Adipocyte (in vitro differentiated cells): ENCODE measurements at places on chromosomes 11 and 22.

DNA sequence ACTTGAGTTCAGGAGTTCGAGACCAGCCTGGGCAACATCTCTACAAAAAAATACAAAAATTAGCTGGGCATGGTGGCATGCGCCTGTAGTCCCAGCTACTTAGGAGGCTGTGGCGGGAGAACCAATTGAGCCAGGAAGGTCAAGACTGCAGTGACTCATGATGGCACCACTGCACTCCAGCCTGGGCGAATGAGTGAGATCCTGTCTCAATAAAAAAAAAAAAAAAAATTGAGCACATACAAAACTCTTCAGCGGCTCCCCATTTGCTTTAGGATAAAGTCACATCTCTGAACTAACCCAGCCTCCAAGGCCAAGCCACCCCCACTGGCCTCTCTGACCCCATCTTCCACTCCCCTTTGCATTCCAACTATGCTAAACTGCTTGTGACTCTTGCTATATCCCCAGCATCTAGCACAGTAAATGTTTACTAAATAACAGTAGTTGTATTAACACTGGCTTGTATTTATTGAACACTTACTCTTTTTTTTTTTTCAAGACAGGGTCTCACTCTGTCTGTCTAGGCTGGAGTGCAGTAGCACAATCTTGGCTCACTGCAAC, 28.9 kb downstream of the CREB3L1 start:
- no peak for DNase-seq

DNA sequence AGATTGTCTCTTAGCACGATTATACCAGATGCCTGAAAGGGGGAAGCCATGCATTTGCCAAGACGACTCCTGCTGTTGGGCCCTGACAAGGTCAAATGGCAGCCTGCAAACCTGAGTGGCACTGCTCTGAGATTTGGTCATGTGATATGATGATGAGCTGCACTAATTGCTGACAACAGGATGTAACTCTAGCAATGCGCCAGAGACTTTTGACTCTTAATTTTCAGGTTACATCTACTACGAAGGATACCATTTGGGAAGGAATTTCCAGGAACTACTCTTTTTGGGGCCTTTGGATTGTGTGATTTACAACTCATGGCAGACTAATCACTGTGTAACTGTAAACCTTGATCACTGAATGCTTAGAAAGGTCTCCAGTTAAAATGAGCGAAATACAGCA, 13.1 kb downstream of the TREH start:
- DNase-seq, result no peak

GRCh38 chr22:35426801-35427140, 26.8 kb downstream of the MCM5 start:
- no peak for DNase-seq

DNA sequence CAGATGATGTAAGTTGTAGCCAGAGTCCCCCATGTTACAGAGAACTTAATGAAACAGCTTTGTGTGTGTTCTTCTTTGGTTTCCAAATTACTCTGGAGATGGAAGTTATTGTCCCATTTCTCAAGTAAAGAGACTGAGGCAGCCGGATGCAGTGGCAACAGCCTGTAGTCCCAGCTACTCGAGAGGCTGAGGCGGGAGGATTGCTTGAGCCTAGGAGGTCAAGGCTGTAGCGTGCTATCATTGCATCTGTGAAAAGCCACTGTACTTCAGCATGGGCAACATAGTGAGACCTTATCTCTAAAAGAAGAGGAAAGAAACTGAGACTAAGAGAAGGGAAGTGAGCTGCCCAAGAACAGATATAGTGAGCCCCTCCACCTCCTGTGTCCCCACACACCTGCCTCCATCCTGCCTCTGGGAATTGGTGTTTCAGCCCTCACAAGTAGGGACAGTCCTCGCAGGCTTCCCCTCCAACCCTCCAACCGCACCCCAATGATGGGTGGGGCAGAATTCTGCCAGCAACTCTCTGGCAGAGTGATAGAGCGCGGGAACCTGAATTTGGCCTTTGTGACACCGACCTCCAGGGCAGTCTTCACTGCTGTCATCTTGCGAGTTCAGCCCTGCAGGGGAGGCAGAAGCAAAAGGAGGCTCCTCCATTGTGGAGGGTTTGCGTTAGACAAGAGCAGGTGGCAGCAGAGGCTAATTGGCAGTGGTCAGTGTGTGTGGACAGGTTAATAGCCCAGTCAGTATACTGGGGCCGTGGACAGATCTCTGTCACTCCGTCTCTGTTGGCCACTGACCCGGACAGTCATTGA, 1.6 kb downstream of the PDXP start:
- no peak for DNase-seq

- no peak for DNase-seq
Observed at GRCh38 chr22:39431821-39432251, 25.0 kb upstream of the MGAT3 start.

DNA sequence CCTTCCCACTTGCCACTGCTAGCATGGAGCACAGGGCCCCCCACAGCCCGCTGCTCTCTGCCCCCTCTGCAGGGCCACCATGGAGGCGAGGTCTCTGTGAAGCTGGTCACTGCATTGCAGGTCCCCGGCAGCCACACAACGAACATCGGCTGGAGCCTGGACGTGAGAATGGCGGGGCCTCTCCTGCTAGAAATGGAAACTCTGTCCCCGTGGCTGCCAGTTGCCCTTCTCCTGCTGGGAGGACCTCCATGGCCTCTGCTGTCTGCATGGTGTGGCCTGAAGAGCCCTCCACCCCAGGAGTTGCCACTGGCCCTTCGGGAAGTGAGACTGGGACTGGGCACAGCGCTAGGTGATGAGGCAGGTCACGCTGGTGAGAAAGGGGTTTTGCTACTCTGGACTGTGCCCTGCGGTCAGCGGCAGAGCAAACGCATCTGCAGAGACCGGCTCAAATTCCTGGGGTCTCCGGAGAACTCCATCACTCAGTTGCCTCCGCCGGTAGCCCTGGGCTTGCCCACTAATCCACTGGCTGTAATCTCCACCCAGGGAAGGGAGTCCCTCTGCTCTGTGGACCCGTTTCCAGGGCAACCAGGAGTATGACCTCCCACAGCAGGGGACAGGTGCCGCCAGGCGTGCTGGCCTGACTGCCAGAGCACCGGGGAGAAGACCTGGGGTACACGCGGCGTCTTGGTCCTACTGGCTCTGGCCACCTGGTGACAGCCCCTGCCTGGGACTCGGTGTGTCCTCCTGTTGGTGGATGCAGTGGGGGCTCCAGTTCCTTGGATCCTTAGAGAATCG, 806.3 kb downstream of the BRD1 start:
- no peak for DNase-seq

DNA sequence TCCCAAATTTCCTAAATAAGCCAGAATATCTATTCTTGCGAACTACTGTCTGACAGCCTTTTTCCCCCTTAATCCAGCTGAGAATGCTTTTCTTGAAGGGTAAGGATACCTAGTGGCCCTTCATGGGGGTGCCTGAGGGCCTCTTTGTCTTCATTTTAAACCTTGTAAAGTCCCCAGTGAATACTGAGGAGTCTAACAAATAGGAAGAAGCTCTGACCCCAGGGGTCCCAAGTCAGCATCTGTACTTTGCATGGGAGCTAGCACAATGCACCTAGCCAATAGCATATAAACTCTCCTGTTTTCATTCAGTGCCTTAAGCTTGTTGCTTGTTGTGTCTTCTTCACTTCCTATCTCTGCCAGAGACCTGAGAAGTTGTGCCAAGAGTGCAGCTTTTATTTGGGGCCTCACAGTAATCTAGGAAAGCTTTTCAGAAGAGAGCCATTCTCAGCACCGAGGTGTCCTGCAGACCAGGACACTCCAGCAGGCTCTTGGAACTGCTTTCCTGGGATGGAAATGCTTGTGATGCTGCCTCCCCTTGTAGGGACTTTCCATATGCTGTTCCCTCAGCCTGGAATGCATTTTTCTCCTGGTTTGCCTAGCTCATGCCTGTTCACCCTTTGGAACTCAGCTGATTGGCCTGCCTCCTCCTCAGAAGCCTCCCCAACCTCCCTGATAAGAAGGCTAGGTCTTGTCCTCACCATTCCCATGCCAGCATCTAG, 37.2 kb downstream of the BMAL1 start:
- DNase-seq, result no peak

- DNase-seq, result peak; percentile 38
Observed at GRCh38 chr11:94521684-94522083, 9.4 kb downstream of the C11orf97 start.

DNA sequence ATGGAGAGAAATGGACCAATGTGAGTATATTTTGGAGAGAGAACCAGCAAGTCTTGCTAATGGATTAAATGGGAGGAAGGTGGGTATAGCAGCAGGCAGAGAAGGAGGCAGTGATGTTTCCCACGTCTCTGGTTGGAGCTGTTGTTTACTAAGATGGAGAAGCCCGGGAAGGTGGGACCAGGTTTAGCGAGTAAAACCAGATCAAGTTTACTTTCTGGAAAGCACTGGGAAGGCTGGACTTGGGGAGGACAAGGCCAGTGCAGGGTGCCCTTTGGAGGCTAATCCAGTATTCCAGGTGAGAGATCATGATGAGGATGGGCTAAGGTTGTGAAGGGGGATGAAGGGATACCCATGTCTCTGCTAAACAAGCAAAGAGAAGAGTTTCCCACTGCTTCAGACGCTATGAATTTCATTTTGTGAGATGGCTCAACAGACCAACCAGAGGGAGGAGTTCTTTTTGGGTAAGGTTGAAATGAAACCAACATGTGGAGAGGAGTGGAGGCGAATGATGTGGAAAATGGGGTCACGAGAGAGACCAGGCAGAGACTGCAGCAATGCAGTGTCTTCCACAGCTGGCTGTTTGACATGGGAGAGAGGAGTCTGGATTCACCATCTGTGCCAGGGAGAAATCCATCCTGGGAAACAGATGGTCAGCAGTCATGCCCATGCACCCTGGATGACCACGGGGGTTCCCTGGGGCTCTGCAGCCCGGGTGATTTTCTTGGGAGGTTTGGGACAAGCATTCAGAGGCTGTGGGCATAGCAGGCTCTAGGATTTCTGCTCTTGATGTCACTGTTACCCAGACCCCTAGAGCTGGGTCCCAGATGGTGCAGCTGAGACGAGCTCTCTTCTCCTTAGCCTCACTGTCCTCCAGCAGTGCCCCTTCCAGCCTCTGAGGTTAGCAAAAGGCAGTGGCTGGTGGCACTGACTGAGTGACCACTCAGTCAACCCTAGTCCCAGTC, 24.9 kb downstream of the COMMD9 start:
- DNase-seq, result no peak

- peak; percentile 67 for DNase-seq
Observed at GRCh38 chr11:4095509-4096230, 1.1 kb downstream of the RRM1 start.

DNA sequence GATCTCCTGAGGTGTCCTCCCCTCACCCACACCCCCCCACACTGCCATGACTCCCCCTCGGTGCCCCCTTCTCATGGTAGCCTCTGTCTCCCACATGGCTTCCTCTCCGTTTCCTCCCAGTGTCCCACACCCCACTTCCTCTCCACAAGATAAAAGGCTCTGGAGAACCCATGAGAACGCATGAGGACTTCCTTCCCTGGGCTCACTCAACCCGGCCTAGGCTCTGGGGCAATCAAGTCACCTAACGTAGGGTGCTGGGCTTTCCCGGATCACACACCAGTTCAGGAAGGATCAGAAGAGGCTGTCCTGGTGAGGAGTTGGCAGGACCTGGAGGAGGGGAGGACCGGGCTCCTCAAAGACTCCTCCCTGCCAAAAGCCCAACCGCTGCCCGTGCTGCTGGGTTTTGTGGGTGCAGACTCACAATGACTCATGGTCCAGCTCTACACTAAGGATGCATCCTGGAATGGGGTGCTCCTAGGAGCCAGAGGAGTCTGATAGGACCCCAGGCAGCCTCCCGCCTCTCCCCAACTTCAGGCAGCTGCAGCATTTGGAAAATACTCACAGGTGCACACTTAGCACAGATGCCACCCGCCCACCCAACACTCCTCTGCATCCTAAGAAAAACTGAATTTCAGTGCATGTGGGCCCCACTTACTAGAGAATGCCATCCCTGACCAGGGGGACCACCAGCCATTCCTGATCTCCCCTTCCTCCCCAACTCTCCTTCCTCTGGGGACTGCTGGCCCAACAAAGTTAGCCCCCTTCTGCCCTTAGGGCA, 21.0 kb downstream of the SLC22A12 start:
- no peak for DNase-seq

DNA sequence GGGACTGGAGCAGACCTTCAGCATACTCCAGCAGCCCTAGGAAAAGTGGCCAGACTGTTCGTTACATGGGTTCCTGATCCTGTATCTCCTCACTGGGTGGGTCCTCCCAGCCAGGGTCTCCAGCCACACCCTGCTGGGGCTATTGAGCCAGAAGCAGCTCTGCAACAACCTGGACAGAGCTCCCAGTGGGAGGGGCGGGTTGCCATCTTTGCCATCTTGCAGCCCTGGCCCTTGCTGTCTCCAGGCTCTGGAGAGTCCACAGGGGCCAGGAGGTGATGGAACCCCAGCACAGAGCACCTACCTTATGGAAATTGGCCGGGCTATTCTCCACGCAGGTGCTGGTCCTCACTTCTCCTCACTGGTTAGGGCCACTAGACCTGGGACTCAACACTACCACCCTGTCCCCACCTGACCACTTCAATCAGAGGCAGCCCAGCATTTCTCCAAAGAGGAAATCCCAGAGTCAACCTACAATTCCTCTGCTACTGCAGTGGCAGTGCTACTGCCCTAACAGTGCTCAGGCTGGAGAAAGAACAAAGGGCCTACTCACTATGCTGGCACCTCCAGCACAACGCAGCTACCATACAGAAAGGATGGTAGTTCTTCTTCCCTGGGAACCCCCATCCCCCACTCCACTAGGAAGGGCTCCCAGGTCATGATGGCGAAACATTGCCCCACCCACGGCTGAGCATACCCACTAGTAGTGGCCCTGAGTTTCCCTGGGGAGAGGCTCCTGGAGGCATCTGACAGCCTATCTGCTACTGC, 290.2 kb upstream of the NCAM1 start:
- no peak for DNase-seq

- no peak for DNase-seq
Observed at GRCh38 chr22:32573991-32574390, 99.4 kb downstream of the FBXO7 start.

- DNase-seq, result peak; percentile 65
Observed at GRCh38 chr11:30314625-30315024, 8.3 kb upstream of the ARL14EP start.

DNA sequence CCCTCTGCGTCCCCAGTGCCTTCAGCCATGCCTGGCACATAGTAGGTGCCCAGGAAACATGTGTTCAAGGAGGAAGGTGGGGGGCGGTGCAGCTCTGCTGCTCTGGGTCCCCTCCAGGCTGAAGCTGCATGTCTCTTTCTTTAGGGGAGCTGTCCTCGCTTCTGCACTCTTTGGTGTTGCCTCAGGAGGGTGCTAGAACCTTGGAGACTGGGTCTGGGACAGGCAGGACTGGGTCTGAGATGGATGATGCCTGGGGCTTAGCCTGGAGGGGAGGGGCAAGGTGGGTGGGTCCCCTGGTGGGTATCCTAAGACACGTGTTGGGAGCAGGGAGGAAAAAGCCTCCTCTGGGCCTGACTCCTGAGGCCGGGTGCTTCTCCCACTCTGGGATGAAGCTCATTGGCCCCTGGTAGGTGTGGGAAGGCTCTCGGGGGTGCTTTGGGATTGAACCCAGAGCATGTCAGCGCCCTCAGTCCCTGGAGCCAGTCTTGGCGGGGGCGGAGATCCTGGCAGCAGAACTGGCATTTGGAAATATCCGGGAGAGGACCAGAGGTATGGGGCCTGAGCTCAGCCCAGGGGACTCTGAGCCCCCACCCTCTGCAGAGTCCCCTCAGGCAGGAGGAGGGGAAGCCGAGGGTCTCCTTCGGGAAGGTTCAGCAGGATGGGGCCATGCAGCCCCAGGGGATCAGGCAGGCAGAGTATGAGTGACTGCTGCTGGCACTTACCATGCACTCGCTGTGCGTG, 6.7 kb upstream of the GSTP1 start:
- no peak for DNase-seq
